ENCODE measurements at places on chromosomes 11 and 22.

- no peak for DNase-seq
Measured at GRCh38 chr11:88402784-88403183, 65.2 kb upstream of the CTSC start.

DNA sequence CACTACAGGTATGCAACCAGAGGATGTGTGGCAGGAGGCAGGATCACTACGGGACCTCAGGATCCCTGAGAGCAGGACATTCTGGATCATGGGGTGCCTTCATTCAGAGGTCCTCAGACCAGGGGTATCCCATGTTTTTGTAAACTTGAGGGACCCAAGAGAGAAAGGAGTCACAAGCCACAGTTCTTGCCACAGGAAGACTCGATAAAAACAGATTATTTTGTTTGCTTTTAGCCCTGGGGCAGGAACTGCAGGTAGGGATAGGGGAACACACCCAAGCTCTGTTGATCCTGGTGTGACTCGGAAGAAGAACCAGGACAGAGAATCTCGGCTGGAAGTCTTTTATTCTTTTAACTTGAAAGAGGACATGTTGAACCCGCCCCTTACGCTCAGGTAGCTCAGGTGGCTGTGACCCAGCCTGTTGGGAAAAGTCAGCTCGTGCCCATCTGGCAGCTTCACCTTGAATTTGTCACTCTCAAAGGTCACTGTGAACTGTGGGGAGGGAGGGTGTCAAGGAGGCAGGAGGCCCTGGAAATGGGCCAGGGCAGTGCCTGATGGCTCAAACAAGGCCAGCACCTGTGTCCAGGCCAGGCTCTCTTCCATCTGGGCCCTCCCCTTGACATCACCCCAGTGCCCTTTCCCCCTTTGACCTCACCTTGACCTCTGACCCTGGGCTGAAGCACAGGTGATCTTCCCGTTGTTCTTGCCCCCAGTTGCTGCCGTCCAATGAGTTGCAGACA lies 9.8 kb downstream of the LGALS2 start:
- no peak for DNase-seq

DNA sequence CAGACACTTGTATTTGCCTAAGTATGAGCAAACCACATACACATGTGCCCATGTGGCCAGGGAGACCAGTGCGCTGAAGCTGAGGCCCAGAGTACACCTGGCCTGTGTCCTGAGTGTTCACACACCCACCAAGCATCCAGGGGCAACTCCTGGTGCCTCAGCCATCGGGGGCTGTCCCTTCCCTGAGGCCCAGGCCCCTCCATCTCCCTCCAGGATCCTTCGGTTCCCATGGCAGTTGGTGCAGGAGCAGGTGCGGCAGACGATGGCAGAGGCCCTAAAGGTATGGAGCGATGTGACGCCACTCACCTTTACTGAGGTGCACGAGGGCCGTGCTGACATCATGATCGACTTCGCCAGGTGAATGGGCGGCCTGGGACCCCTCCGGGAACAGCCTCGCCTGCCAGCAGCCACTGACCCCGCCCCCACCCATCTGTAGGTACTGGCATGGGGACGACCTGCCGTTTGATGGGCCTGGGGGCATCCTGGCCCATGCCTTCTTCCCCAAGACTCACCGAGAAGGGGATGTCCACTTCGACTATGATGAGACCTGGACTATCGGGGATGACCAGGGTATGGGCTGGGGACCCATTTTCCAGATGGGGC lies 6.5 kb upstream of the SMARCB1 start:
- no peak for DNase-seq

GRCh38 chr22:36257948-36258670 lies 5.2 kb downstream of the APOL1 start:
- no peak for DNase-seq

- no peak for DNase-seq
Measured at GRCh38 chr22:41479671-41480396, 10.9 kb downstream of the ACO2 start.

DNA sequence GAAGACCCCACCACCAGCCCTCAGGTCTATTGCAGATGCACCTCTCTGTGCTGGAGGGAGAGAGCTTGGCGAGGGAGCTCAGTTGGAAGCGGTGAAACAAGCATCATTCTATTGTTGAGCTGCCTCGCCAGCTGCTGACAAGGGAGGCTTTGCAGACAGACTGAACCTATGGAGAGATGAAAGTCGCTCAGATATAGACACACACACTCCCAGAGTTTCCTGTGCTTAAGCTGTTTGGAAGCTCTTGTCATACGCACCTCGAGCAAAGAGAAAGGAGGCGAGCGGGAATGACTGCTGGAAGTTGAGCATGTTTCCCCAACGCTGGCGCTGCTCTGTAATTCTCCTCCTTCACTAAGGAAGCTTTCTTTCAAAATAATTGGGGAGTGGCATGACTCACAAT lies 126.1 kb downstream of the TRIM29 start:
- no peak for DNase-seq
